ELR (cell line): ENCODE measurements at places on chromosomes 5 and 9.

- DNase-seq, result no peak
These were observed 86.5 kb downstream of the KLHL3 start for GRCh38 chr5:137649228-137649935.

GRCh38 chr9:3865141-3865772 lies 339.5 kb upstream of the RFX3 start:
- peak; percentile 73 for DNase-seq

DNA sequence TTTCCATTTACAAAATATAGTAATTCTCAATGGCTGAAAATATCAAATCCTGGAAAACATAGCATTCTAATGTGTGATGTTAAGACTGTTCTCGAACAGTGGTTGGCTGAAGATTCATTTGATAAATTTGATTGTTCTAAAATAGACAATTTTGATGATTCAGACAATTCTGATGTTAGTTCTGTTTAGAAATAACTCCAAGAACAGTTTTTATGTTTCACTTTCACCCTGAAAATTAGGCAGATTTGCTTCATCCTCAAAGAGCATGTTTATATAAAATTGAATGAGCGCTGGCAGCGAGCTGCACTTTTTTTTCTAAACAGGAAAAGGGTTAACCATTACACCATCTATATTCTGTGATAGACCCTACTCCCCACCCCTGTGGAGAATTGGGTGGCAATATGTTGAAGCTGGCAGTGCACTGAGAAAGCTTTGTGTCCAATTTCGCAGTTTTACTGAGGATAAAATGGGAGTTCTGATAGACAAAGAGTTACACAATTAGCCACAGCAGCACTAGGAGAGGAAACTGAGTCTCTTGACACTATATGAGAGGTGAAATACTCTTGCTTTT lies 69.6 kb upstream of the TMED7 start:
- no peak for DNase-seq

DNA sequence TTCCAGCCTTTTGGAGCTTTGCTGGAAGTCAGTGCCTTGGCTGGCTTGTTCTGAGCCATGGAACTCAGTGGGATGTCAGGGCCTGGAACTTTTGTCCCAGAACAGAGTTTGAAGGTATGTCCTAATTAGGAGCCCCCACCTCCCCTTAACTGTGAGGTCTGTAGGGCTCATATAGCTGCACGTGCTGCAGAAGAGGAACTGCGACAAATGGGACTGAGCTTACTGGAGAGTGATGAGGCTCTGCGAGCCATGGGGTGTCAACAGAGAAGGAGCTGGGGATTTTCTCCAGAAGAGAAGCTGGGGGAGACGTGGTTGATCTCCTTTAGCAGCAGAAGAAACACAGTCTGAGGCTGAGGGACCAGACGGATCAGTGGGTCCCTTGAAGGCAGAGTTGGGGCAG lies 10.9 kb downstream of the TMEM8B start:
- DNase-seq, result no peak

- no peak for DNase-seq
These were observed 385.5 kb upstream of the COX7C start for GRCh38 chr5:86232246-86232645.

GRCh38 chr5:112018846-112019245 lies 261.9 kb upstream of the NREP start:
- no peak for DNase-seq

GRCh38 chr5:5116956-5117355 lies 23.2 kb upstream of the ADAMTS16 start:
- DNase-seq, result no peak
